ENCODE measurements at places on chromosomes 12 and 14. TPM values are rescaled to one million over a fixed set of nuclear protein-coding genes. Genes with fewer than 3 reads are reported as not detected.

The CDCA3 gene
- polyA plus RNA-seq: 14.1 TPM

The GPR68 gene
- polyA plus RNA-seq: 0.81 TPM

The GLI1 gene
- polyA plus RNA-seq: 14.4 TPM

The FAM186B gene
- polyA plus RNA-seq: 0.84 TPM

The PTGDR gene
- polyA plus RNA-seq: 0.33 TPM

The SMOC1 gene
- 5.2 TPM for polyA plus RNA-seq

DNA sequence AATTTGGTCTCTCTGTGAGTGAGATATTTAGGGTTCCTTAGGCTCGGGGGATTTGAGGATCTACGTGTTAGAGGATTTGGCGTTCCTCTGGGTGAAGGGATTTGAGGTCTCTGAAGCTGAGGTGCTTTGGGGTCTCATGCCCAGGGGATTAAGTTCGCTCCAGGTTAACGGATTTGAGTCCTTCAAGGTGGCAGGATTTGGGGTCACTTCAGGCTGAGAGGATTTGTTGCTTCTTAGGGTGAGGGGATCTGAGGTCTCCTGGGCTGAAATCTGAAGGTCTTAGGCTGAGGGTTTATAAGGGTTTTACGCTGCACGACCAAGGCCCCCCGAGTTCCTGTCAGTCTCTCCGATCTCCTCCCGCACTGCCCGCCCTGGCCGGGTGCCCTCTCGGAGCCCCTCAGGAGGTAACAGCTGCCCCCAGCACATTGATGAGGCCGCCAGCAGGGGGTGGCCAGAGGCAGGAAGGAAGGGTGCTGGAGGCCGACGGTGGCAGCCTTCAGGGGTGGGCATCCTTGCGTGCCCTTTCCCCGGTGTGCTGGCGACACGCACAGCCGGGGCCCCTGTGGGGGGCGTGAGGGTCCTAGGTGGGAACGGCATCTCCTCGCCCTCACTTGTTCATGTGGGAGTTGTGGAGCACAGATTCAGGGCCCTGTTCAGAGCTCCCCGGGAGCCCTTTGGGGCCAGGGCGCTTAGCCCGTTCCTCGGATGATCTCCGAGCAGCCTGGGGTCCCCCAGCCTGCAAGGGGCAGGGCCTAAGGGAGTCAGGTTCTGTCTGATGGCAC is 14.3 kb downstream of the CEP170B start:
- no peak for DNase-seq

DNA sequence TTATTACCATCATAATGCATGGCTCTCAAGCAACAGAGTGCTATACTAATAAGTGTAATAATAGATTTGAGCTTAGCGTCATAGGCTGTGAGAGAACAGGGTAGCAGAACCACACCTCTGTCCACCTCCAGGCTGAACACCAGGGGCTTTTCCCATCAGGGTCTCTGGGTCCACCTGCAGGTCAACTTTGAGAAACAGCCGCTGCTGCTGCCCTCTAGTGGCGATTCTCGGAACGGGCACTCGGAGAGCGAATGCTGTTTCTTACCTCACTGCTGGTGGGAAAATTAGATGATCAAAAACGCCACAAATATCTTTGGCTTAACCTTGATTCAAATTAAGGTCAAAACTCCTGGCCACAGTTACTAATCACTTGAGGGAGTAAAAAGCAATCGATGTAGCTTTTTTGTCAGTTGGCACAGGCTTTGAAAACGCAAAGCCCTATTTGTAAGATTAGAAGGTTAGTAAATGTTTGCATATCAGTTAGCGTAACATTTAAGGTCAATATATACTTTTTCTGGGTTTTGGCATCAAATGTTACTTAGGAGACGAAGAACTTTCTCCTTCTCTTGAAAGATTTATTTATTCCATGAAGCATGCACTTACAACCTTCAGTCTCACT is 127.9 kb upstream of the TMEM132D start:
- DNase-seq: peak; percentile 27

DNA sequence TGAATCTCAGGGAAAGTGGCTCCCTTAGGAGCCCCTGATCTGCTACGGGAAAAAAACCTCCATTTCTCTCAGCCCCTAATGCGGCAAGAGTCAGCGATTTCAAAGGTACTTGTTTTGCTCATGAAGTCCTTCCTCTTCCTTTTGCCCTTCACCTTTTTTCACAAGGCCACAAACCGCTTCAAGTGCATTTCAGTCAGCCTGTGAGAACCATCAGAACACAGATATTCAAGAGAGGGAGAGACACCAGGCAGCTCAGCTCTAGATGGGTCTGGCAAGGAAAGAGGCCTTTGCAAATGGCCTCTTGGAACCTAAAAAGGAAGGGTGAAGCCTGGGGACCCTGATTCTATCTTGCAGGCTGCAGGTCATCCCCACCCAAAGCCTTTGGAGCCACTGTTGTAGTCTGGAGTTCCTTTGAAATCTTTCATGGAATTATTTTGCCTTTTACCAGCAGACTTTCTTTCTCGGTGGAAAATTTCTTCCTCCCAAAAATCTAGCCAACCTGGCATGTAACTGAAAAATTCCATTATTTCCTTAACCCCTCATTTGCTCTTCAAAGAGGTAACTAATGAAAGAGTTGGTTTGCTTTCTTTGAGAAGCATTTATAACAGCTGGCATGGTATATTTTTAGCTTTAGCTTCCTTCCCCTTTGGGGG is 145.0 kb downstream of the SAMD4A start:
- peak; percentile 61 for DNase-seq

DNA sequence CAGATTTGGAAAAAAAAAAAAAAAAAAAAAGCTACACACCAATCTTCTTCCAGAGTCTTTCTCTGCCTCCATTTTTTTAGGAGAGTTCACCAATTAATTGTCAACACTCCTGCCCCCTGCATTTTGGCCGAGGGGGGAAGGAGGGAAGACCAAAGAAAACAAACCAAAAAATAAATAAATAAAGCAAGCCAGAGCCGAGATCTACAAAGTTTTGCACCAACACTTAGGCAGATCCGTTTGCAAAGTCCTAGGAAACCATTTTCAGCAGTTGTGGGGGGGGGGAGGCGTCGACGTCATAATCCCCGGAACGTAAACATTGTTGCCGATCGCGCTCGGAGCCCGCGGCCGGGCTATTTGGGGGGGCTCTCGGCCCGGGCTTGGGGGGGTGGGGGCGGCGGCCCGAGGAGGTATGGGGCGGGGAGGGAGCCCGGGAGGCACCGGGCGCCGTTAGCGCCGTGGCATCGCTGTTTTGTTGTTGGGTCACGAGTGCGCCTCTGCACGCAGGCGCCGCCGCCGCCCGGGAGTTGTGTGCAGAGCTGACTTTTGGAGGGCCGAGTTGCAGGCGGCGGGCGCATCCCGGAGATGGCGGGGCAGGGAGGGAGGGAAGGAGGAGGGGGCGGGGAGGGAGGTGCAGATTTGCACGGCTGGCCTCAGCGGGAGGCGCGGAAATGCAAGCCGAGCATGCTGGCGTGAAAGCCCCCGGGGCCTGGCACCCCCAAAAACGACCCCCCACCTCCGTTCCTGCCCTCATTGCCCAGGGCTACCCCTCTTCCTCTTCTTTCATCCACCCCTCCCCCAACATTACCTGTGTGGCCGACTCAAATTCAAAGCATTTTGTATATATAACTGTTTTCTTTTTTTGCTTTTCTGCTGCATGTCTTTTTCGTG is 598 bp downstream of the KDM2B start:
- DNase-seq: peak; percentile 89

GRCh38 chr12:70598467-70599193 is 38.6 kb downstream of the PTPRB start:
- peak; percentile 21 for DNase-seq

DNA sequence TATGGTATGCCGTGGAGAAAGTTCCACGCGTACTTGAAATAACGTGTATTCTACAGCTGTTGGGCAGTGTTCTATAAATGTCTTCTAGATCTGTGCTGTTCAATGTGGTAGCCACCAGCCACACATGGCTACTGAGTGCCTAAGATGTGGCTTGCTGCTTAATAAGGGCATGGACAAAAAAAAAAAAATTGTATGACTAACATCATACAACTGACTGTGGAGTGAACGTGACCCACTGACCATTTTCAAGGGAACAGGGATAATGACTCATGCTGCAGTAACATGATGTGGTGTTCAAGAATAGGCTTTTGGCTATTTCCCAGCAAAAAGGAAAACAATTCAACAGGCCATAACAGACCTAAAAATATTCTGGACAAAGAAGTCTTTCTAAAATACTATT is 13.0 kb downstream of the ATG14 start:
- DNase-seq: peak; percentile 8

GRCh38 chr12:104520242-104520900 is 63.6 kb downstream of the CHST11 start:
- no peak for DNase-seq

- no peak for DNase-seq
Observed at GRCh38 chr12:70577283-70577634, 60.0 kb downstream of the PTPRB start.

GRCh38 chr12:68479896-68480291 is 130.8 kb upstream of the RAP1B start:
- DNase-seq: no peak

- no peak for DNase-seq
Observed at GRCh38 chr12:87929346-87929745, 99.9 kb downstream of the C12orf50 start.

GRCh38 chr12:7832059-7832696 is 40.5 kb downstream of the SLC2A14 start:
- peak; percentile 11 for DNase-seq

- peak; percentile 48 for DNase-seq
Observed at GRCh38 chr12:77152623-77153193, 87.3 kb upstream of the E2F7 start.

DNA sequence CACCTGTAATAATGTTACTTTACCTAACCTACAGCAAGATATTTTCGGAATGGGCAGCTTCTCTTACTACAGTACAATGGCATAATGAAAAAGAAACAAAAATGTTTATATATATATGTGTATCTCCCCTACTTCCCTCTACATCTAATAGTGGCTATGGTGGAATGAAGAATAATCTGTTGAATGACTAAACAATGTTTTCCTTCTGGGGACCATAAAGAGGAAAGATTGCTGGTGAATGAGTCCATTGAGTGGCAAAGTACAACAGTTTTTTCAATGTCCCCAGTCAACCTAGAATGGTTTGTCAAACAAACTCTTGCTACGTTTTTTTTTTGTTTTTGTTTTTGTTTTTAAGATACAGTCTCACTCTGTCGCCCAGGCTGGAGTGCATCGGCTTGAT is 47.2 kb downstream of the RALGAPA1 start:
- DNase-seq: no peak

DNA sequence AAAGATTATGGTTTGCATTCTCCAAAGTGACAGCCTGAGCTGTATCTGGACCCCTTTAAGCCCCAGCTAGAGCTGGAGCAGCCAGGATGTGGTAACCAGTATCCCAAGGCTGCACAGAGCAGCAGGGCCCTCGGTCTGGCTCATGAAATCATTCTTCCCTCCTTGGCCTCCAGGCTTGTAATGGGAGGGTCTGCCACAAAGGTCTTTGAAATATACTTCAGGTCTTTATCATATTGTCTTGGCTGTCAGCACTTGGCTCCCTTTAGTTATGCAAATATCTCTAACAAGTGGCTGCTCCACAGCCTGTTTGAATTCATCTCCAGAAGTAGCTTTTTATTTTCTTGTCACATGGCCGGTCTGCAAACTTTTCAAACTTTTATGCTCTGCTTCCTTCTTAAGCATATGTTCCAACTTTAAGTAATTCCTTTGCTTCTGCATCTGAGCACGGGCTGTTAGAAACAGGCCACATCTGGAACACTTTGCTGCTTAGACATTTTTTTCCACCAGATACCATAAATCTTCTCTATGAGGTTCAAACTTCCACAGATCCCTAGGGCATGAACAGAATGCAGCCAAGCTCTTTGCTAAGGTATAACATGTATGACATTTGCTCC is 663.4 kb upstream of the MIS18BP1 start:
- peak; percentile 65 for DNase-seq

DNA sequence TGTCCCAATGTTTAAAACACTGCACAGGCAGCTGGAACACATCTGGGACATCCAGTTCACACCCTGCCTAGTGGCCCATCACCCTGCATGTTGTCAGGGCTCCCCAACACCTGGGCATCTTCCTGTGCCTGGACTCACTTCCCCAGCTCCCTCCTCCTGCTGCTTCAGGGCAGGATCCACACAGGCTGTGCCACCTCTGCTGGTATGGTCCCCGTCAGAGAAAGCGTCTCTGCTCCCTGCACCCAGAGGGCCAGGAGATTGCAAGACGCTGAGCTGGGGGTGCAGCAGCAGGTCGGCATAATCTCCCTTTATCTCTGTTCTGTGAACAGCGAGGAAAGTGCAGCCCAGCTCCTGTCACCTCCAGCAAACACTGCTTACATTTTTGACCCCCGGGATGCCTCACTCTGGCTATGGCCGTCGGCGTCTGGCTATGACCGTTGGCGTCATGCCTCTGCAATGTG is 124.3 kb downstream of the ADGRD1 start:
- no peak for DNase-seq

- no peak for DNase-seq
Observed at GRCh38 chr14:95507174-95507573, 9.3 kb downstream of the SYNE3 start.

- peak; percentile 59 for DNase-seq
Observed at GRCh38 chr12:18562531-18562930, 175.3 kb downstream of the PLCZ1 start.

DNA sequence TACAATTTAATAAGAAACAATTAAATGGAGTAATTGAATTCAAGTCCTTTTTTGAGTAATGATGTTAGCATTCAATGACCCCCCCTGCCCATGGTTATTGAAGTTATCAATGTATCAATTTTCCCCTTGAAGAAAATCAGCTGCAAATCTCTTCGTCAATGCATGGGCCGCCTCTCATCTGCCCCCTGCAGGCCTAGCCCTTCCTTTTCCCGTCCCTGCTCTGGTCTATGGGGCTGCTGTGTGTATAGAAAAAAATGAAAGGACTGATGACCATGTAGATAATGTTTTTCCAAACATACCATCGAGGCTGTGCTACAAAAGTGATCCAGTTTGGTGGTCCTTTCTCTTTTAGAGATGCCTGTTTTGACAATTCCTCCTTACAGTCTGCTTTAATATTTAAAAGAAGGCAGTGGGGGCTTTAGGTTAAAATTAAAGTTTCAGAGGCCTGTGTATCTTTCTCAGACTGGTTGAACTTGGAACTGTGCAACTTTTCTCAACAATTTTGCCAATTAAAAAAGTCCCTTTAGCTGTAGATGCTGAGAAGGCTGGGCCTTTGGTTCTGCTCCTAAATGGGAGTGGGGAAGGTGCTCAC is 98.4 kb downstream of the APAF1 start:
- no peak for DNase-seq

- no peak for DNase-seq
Observed at GRCh38 chr12:123139926-123140675, 10.8 kb downstream of the PITPNM2 start.

DNA sequence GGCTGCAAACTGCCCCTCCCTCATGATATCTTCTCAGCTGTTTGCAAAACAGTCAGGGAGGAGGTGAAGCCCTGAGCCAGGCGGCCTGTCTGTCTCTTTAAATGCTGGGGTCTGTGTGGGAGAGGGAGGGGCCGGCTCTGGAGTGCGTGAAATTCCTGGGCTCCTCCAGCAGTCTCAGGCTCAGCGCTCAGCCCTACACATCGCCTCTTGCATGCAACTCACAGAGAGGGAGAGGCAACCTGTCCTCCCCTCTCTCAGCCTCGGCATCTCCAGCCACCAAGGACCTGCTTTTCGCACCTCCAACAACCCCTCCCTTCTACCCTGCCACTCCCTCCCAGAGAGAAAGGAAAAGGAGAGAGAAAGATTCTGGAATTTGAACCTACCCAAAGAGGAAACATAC is at the start of gene NRXN3:
TSS of gene NRXN3 (plus strand) at position 171 of the 400 bp plus-strand sequence. CDS start 72,721 bp downstream, outside the sequence.
- DNase-seq: peak; percentile 3

GRCh38 chr14:76742966-76743365 is 18.3 kb upstream of the VASH1 start:
- DNase-seq: no peak

- no peak for DNase-seq
Observed at GRCh38 chr12:100651694-100652093, 78.2 kb downstream of the GAS2L3 start.

- DNase-seq: no peak
Observed at GRCh38 chr12:127293507-127294310, 973.3 kb upstream of the TMEM132C start.
